ENCODE measurements at places on chromosomes 5 and 9.

DNA sequence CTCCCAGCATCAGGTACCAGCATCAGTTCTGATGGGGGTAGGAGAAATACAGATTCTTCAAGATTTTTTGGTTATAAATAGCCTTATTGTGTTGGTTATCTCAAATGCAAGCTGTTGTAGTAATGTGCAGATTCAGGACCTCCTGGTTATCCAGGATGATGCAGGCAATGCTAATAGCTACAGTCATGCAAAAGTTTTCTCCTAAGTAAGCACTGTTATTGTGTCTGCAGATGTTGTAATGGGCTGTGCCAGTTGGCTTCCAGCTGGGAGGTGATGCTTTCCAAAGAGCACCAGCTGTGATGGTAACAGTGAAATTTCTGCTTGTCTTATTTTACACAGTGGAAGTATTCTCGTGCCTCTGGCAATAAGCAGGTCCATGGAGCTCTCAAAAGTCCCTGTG lies 719.2 kb upstream of the CTNND2 start:
- DNase-seq, result no peak

DNA sequence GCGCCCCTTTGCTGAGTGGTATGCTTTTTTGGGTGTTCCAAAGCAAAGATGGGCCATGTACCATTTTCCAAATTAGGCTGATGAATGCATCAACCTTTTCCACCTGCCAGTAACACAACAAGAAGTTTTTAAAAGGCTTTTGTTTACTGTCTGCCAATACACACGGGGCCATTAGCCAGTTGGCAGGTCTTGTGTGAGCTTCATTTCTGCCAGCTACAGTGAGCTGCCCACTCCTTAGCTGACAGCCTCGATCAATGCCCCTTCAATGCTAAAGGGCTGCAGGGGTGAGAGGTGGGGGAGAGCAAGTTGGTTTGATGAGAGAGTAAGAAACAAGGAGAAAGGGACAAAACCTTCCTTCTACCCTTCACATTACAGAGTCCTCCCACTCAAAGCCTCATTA lies 128.7 kb downstream of the C5orf15 start:
- DNase-seq, result no peak

GRCh38 chr9:89598926-89599325 lies 5.9 kb upstream of the GADD45G start:
- no peak for DNase-seq

DNA sequence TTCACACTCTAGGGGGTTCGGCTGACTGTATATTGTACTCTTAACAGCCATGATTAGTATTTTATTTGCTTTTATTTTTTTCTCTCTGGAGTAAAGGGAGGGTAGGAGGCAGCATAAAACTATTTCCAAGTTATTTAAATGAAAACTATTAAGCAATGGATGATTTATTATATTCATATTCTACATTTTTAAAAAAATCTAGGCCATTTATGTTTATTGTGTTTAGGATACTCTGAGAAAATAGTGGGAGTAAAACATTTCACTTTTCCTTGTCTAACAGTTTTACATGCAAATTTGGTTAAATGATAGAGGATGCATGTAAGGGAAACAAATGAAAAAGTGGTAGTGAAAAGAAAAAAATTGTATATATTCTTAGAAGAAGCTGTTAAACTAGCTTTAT lies 276.3 kb downstream of the GAS1 start:
- no peak for DNase-seq

- DNase-seq, result no peak
Measured at GRCh38 chr5:8561224-8561840, 692.4 kb downstream of the MTRR start.

All from stimulated activated CD4-positive, alpha-beta T cell treated with anti-CD3 and anti-CD28 coated beads, Interleukin-1b, Interleukin-23, amount 100 ng/mL, for 1 hour (primary cell).